ENCODE measurements at places on chromosomes 11 and 22.

DNA sequence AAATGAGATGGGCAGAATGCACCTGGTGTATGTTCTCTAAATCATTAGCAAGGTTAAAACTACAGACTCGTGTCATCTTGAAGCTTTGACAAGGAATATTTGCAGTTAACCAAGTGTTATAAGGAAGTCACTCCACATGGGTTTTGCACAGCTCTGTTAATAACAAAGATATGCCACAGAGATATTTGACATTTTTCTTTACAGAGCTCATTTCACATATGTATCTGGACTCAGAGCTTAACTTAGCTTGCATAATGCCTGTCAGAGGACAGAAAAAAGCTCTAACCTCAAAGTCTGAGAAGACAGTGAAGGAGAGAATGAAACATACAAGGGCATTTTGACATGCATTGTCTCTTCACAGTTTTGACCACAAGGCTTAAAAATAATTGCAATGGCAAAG, 105.5 kb downstream of the C11orf87 start:
- no peak overlapping the region for H3K4me3 ChIP-seq
- H3K27me3 ChIP-seq, result no peaks in the 10 kb centered on the region
- no peak overlapping the region for H3K27ac ChIP-seq
- no peaks in the 10 kb centered on the region for H3K4me1 ChIP-seq
- H3K36me3 ChIP-seq, result no peaks in the 10 kb centered on the region

DNA sequence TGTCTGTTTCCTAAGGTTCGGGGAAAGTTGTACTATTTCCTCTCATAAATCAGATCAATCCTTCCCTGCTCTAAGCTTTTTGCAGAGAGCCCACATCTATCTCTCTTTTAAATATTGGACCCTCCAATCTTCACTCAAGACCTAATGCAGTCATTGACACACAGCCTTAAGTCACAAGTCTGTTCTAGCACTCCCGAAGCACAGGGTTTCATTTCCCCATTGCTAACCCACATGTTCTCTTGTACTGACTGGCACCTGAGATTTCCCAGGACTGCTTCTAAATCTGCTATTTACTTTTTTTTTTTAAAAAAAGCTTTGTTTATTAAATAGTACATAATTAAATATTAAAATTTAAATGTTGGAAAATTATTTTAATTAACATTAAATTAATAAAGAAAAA, 674.7 kb downstream of the TBC1D22A start:
- H3K27ac ChIP-seq, result no peak overlapping the region
- H3K4me3 ChIP-seq, result no peak overlapping the region
- H3K36me3 ChIP-seq, result no peaks in the 10 kb centered on the region
- H3K4me1 ChIP-seq, result no peaks in the 10 kb centered on the region
- DNase-seq, result no peak

- no peak overlapping the region for H3K27ac ChIP-seq
- no peaks in the 10 kb centered on the region for H3K27me3 ChIP-seq
- H3K36me3 ChIP-seq, result peaks cover 14% of the 10 kb centered on the region
- DNase-seq, result no peak
Observed at GRCh38 chr11:65880844-65881421, 1.3 kb downstream of the CTSW start.

DNA sequence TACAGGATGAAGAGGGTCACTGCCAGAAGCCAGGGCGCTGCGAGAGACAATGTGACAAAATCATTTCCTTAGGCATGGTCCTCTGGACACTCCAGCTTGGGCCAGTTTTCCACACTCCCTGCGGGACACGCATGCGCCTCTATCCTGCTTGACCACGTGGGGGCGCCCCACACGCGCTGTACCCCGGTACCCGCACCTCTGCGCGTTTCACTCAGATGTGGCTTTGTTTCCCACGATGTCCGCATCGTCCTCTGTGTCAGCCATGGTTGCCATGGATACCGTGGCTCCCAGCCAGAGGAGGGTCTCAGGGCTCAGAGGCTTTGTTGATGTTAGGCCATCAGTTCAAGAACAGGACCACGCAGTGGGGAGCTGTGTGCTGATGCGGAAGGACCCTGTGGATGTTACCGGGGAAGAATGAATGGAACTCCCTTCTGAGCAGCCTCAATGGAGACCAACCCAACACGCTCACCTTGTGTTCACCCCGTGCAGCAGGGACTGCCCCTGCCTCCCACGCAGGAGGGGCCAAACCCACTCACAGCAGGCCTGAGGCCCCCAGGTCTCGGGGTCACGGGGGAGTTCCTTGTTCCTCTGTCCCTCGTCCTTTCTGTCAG, 101.1 kb upstream of the SLC22A12 start:
- no peak overlapping the region for H3K27ac ChIP-seq
- H3K4me3 ChIP-seq, result no peak overlapping the region
- no peaks in the 10 kb centered on the region for H3K36me3 ChIP-seq
- H3K4me1 ChIP-seq, result no peaks in the 10 kb centered on the region
- peak; percentile 62 for DNase-seq

GRCh38 chr11:73244589-73245240, 26.6 kb downstream of the P2RY2 start:
- H3K27me3 ChIP-seq, result no peaks in the 10 kb centered on the region
- H3K36me3 ChIP-seq, result no peaks in the 10 kb centered on the region
- H3K27ac ChIP-seq, result no peak overlapping the region

- H3K27me3 ChIP-seq, result no peaks in the 10 kb centered on the region
- no peak overlapping the region for H3K27ac ChIP-seq
- DNase-seq, result no peak
- H3K4me1 ChIP-seq, result no peaks in the 10 kb centered on the region
Observed at GRCh38 chr11:131947511-131947910, 577.1 kb downstream of the NTM start.

DNA sequence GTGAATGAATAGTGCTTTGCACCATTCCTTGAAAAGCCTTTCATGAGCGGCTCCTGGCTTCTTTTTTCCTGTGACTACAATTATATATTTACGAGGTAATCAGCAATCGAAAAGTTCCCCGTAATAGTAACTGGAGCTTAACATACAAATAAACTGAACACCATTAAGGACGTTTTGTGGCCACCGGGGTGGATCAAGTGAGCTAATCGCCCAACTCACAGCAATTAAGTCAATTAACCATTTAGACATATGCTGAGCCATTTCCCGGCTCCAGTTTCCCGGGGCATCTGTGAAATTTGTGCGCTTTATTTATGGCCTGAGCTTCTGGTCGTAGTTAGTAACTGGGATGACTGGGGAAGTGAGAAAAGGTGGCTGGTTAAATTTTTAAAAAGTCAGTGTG, 465.2 kb downstream of the MIAT start:
- no peaks in the 10 kb centered on the region for H3K27me3 ChIP-seq
- DNase-seq, result no peak
- H3K36me3 ChIP-seq, result no peaks in the 10 kb centered on the region
- no peaks in the 10 kb centered on the region for H3K4me1 ChIP-seq

DNA sequence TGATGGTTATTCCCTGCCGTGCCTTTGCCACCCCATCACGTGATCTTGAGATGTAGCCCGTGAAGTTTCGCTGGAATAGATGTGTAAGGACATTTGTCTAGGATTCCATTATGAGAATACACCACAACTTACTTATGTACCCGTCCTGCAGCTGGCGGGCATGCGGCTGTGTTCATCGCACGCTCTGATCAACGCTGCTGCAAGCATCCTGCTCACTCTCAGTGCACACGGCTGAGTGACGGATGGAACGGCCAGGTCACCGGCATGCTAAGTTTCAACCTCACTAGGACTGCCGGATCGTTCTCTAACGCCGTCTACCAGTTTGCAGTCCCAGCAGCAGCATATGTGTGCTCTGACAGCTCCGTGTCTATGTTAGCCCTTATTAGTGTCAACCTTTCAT, 44.6 kb downstream of the APOL1 start:
- H3K36me3 ChIP-seq, result peaks cover 61% of the 10 kb centered on the region
- H3K4me1 ChIP-seq, result no peaks in the 10 kb centered on the region
- no peak overlapping the region for H3K27ac ChIP-seq
- H3K27me3 ChIP-seq, result no peaks in the 10 kb centered on the region
- DNase-seq, result no peak
- no peak overlapping the region for H3K4me3 ChIP-seq

DNA sequence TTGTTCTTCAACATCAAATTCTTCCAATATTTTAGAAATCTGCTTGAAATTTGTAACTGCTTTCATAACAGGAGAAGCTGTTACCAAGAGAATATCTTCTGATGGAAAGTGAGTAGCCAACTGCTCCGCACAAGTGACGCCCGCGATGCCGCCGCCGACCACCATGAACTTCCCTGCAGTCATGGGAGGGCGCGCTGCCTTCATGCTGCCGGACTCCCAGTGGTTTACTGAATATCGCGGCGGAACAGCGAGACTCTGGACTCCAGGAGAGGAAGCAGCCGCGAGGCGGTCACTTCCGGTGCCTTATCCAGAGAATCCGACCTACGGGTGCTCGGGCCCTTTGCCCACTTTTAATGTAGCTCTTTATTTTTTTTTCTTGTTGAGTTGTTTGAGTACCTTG, 190.6 kb downstream of the GUCY1A2 start:
- no peak overlapping the region for H3K4me3 ChIP-seq
- no peaks in the 10 kb centered on the region for H3K36me3 ChIP-seq
- no peaks in the 10 kb centered on the region for H3K27me3 ChIP-seq
- no peak overlapping the region for H3K27ac ChIP-seq
- DNase-seq, result no peak

DNA sequence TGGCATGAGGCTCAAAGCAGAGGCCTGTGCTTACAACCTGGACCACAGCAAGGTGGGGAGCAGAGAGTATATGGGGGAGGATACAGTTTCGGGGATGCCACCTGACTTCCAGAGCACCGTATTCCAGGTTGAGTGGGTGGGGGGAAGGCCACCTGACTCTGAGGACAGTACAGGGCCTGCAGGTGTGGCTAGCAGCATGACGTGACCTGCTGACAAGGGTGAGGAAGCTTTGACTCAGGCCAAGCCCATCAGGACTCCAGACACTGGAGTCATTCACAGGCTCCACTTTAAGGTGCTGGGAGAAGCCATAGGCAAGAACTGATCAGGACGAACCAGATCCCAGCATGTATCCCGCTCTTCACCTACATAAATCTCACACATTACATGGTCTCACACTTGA, 34.6 kb upstream of the CRTAM start:
- H3K27me3 ChIP-seq, result no peaks in the 10 kb centered on the region
- no peaks in the 10 kb centered on the region for H3K36me3 ChIP-seq
- no peak for DNase-seq
- peak overlapping the region; percentile 4 for H3K27ac ChIP-seq

GRCh38 chr11:66992041-66992440, 16.9 kb downstream of the C11orf86 start:
- H3K27me3 ChIP-seq, result no peaks in the 10 kb centered on the region
- peaks cover 6% of the 10 kb centered on the region for H3K4me1 ChIP-seq
- H3K36me3 ChIP-seq, result no peaks in the 10 kb centered on the region
- H3K27ac ChIP-seq, result no peak overlapping the region

- no peak overlapping the region for H3K4me3 ChIP-seq
- H3K36me3 ChIP-seq, result no peaks in the 10 kb centered on the region
- H3K27me3 ChIP-seq, result no peaks in the 10 kb centered on the region
- no peak for DNase-seq
- H3K27ac ChIP-seq, result no peak overlapping the region
- H3K4me1 ChIP-seq, result no peaks in the 10 kb centered on the region
Observed at GRCh38 chr11:118310781-118311485, 6.4 kb downstream of the CD3E start.

DNA sequence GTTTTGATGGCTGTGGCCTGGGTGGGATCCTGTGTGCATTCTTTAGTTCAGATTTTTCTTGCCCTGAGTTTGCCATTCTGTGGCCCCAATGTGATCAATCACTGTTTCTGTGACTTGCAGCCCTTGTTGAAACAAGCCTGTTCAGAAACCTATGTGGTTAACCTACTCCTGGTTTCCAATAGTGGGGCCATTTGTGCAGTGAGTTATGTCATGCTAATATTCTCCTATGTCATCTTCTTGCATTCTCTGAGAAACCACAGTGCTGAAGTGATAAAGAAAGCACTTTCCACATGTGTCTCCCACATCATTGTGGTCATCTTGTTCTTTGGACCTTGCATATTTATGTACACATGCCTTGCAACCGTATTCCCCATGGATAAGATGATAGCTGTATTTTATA, 620 bp downstream of the OR4C16 start:
- no peaks in the 10 kb centered on the region for H3K4me1 ChIP-seq
- DNase-seq, result no peak
- no peaks in the 10 kb centered on the region for H3K36me3 ChIP-seq
- H3K4me3 ChIP-seq, result no peak overlapping the region
- H3K27me3 ChIP-seq, result no peaks in the 10 kb centered on the region

- no peak for DNase-seq
- H3K27me3 ChIP-seq, result no peaks in the 10 kb centered on the region
- H3K4me1 ChIP-seq, result no peaks in the 10 kb centered on the region
- no peak overlapping the region for H3K27ac ChIP-seq
- no peak overlapping the region for H3K4me3 ChIP-seq
- no peaks in the 10 kb centered on the region for H3K36me3 ChIP-seq
Observed at GRCh38 chr22:41787331-41787730, 13.1 kb upstream of the CCDC134 start.

- H3K4me1 ChIP-seq, result no peaks in the 10 kb centered on the region
- no peak overlapping the region for H3K27ac ChIP-seq
- DNase-seq, result no peak
- no peak overlapping the region for H3K4me3 ChIP-seq
- H3K27me3 ChIP-seq, result no peaks in the 10 kb centered on the region
Observed at GRCh38 chr22:46794067-46794466, 31.6 kb downstream of the TBC1D22A start.

DNA sequence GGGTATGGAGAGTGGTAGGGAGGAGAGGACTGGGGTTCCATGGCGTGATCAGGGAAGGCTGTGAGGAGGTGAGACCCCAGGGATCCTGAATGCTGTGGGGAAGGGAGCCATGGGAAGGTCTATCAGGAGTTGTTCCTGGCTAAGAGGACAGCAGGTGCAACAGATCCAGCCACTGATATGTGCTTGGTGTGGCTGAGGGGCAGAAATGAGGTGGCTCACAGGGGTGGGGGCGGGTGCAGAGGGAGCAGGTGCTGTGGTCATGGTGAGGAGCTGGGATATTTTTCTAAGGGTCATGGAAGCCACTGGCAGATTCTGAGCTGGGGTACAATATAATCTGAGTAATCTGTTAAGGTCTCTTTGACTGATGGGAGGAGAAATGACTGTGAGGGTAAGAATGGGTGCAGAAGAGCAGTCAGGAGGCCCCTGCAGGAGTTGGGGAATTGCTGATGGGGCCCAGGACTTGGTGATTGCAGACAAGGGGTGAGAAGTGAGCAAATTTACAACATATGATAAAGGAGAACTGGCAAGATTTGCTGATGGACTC, 31.3 kb upstream of the DMC1 start:
- H3K36me3 ChIP-seq, result no peaks in the 10 kb centered on the region
- H3K27ac ChIP-seq, result no peak overlapping the region
- no peak for DNase-seq
- no peaks in the 10 kb centered on the region for H3K4me1 ChIP-seq
- no peak overlapping the region for H3K4me3 ChIP-seq
- no peaks in the 10 kb centered on the region for H3K27me3 ChIP-seq

DNA sequence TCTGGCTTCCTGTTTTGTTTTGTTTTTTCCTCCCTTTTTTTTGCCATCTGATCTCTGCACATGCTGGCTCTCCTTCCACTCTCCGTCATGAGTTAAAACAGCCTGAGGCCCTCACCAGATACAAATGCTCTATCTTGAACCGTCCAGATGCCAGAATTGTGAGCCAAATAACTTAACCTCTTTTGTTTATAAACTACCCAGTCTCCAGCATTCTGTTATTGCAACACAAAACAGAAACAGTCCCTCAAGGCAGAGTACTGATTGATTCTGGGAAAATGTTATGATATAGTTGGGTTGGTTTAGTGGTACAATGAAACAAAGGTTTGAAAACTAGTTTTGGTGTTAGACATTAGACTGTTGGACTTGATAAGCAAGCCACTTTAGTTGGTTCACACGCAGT, 1390.0 kb upstream of the RAG2 start:
- H3K27ac ChIP-seq, result no peak overlapping the region
- H3K36me3 ChIP-seq, result no peaks in the 10 kb centered on the region
- H3K4me1 ChIP-seq, result no peaks in the 10 kb centered on the region
- no peak for DNase-seq
- H3K27me3 ChIP-seq, result no peaks in the 10 kb centered on the region

Data from mesendoderm (in vitro differentiated cells).